ENCODE measurements at places on chromosomes 4 and X.

- DNase-seq: no peak
Observed at GRCh38 chr4:78174891-78175290, 117.8 kb downstream of the FRAS1 start.

GRCh38 chrX:108299101-108299591 is 139.1 kb downstream of the COL4A6 start:
- DNase-seq: no peak

DNA sequence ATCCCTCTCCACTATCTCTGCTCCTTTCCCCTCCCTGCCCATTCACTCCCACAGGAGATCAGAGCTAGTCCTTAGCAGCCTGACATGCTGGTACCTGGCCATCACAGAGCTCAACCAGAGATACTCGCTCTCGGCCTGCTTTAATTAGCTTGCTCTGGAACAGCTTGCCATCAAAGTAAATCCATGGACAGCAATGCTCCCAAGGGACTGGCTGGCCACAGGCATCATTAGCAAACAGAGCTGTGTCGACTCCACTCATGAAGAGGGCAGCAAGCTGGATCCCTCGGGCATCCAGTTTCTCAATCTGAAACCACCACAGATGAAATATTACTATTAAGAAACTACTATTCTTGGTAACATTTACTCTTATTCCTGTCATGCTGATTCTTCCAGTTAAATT is 43.4 kb upstream of the PHF8 start:
- no peak for DNase-seq

GRCh38 chr4:137451172-137451825 is 81.0 kb downstream of the PCDH18 start:
- DNase-seq: no peak

DNA sequence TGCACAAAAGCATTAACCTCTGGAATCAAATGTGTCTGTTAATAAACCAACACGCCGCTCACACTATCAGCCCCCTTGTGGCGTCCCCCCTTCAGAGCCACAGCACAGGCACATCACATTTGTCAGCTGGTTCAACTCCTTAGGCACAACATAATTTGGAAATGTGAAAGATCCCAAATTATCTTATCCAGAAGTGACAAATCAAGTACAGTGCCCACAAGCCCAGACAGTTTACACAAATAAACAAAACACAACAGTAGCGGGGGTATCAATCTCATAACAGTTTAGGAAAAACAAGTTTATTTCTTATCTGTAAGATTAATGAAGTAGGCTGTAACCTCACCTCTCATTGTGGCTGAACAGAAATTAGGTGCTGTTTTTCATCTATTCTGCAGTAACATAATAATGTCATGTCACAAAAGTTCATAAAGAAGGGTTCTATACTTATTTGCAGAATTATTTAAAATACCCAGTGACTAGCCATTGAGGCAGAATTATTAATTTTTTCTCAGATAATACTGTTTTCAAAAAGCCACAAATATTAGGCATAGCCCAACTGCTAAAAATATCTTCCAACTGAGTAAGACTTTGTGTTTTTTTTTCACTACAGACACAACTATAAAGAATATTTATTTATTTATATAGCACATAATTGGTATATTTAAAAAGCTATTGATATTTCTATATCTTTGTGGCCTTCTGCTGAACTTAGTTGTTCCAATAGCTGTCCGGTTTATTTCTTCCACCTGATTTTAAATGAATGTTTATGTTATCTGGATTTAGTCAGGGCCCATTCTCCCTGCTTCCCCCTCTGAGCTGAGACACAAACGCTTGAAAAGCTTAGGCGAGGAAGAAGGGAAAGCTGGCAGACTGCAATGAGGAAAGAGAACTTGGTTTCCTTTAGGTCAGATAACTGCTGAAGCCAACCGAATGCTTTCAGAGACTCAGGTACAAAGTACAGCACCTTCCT is 214.7 kb downstream of the QDPR start:
- DNase-seq: no peak

DNA sequence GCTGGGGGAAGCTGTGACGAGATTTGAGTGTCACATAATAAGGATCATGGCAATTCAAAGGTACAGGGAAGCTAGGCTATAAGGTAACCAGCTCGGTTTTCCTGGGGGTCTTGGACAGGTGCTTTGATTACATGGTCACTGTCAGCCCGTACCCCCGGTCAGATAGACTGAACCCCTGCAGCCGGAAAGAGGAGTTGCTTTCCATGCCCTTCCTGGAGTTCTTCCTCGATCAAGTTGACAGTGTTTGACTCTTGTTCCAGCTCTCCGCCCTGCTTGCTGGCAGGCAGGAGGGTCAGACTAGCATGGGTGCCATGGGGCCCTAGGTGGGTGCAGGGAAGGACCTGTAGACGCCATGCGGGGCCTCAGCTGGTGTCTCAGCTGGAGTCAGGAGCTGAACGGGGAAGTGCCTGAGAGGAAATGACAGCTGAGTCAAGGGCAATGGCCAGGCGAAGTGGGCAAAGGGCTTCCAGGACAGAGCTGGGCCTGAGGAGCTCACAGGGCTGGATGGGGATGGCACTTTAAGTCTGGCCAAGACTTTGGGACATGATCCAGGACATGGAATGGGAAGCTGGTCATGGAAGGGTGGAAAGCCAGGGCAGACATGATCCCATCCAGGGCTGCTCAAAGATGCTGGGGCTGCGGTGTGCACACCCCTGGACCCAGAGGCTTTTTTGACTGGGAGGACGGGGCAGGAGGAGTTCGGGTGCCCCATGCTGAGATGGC is 1.6 kb downstream of the TMEM187 start:
- DNase-seq: no peak

- DNase-seq: no peak
Observed at GRCh38 chrX:151975228-151975593, 735 bp upstream of the GABRE start.

GRCh38 chrX:26050099-26050498 is 88.0 kb upstream of the MAGEB18 start:
- DNase-seq: no peak

DNA sequence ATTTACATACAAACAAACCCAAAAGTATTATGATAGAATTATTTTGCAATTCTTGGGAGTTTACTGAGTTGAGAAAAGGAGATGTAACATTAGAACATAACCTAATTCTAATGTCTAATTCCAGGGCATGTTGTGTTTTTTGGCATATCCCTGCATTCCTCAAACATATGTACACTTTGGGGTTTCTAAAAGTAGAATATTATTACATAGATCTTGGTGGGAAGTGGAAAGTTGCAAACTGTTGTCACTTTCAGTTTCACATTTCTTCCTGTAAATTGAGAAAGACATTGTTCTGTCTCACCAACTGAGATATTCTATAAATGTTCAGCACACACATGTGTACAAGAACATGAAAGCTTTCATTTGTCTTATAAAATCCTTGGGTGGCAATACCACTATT is 24.4 kb upstream of the GBA3 start:
- DNase-seq: no peak

GRCh38 chrX:130896026-130896425 is 7.0 kb downstream of the ENOX2 start:
- no peak for DNase-seq

DNA sequence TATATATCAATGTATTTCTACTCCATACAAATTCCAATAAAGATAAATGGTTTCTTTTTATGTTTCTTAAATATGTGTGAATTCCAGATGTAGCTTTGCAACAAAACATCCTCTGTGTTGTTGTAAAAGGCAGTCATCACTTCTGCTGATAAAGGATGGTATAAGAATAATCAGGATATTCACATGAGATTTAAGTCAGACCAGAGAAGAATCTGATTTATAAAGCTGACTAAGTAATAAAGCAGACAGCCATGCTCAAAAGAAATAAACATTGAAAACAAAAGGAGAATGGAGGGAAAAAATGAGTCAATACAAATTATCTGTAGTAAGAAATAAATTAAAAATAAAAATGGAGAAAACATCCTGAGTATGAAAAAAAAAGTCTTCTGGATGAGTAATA is 27.0 kb upstream of the SLC7A11 start:
- no peak for DNase-seq

- no peak for DNase-seq
Observed at GRCh38 chr4:79199743-79200142, 126.1 kb downstream of the NAA11 start.

DNA sequence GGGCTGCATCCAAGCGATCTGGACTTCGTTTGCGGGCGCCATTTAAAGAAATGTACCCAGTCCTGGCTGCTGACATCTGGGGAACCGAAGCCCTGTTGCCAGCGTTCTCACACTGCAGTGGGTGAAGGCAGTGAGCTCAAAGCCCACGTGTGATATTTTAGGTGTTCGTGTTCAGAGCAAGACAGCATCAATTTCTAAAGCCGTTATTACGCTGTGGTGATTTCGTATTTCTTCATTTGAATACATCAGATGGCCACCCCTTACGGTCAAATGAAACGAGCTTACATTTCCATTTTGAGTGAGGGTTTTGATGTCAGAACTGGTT is 376 bp upstream of the C4orf36 start:
- no peak for DNase-seq

- DNase-seq: no peak
Observed at GRCh38 chr4:91025241-91026148, 898.3 kb downstream of the CCSER1 start.

Measured in HS-27A (cell line).